ENCODE measurements at places on chromosomes 2 and 18. TPM values are rescaled to one million over a fixed set of nuclear protein-coding genes. Genes with fewer than 3 reads are reported as not detected.

The LINC00305 gene
- total RNA-seq, result not detected

The GREB1 gene
- 0.33 TPM for total RNA-seq

The PIEZO2 gene
- total RNA-seq, result 342 TPM

The PID1 gene
- under 0.01 TPM for total RNA-seq

The NETO1 gene
- total RNA-seq, result not detected

The PROM2 gene
- total RNA-seq, result 0.05 TPM

The CHST10 gene
- 12.6 TPM for total RNA-seq

The GDF7 gene
- 28.1 TPM for total RNA-seq

The ZAP70 gene
- not detected for total RNA-seq

The NAT8 gene
- total RNA-seq, result not detected

The KCNS3 gene
- total RNA-seq, result 1.5 TPM

The TMEM185B gene
- 33.7 TPM for total RNA-seq

The CNTNAP5 gene
- total RNA-seq, result not detected

The MPHOSPH10 gene
- total RNA-seq, result 18.9 TPM

The QPCT gene
- 4.0 TPM for total RNA-seq

- DNase-seq, result no peak
Measured at GRCh38 chr2:218003981-218004419, 1.2 kb upstream of the TNS1 start.

GRCh38 chr2:210727549-210727948 lies 171.2 kb downstream of the CPS1 start:
- no peak for DNase-seq

- DNase-seq, result peak; percentile 91
Measured at GRCh38 chr2:176126929-176127773, 2.4 kb upstream of the HOXD8 start.

DNA sequence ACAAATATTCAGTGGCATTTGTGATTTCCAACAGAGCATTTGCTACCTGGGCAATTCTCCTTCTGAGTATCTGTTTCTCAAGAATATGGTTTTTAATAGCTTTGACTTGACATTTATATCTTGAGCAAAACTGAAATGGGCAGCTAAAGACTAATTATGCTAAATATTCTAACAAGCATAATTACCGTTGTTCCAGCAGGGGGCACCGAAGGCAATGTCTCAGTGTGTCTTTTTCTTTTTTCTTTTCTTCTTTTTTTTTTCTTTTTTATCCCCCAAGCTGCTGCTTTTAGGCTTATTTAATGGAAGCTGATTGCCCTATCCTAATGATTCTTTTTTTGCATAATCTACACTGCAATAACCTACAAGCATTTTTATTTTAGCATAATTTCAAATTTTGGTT lies 138.9 kb upstream of the NABP1 start:
- peak; percentile 55 for DNase-seq

DNA sequence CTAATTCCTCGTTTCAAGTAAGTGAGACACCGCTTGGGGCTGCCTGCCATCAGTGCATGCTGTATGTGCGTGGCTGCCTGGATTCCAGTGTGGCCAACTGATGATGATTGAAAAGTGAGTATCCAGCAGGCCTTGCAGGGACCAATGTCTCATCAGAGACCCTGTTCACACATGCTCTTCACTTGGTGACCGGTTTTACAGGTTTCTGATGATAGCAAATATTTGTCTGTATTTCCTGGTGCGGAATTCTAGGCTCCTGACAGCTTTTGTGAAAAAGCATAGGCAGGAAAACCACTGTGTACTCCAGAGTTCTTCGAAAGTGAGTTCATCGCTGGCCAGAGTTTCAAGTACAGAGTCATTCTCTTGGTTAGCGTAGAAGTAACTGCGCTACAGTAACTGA lies 13.8 kb upstream of the YWHAQ start:
- DNase-seq, result no peak

DNA sequence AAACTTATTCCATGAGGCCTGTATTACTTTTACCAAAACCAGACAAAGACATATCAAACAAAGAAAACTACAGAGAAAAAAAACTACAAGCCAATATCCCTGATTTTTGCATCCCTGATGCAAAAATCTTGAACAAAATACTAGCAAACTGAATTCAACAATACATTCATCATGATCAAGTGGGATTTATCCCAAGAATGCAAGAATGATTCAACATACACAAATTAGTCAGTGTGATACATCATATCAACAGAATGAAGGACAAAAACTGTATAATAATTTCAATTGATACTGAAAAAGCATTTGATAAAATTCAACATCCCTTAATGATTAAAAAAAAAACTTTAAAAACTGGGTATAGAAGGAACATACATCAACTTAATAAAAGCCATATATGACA lies 106.8 kb downstream of the SLC39A10 start:
- no peak for DNase-seq

DNA sequence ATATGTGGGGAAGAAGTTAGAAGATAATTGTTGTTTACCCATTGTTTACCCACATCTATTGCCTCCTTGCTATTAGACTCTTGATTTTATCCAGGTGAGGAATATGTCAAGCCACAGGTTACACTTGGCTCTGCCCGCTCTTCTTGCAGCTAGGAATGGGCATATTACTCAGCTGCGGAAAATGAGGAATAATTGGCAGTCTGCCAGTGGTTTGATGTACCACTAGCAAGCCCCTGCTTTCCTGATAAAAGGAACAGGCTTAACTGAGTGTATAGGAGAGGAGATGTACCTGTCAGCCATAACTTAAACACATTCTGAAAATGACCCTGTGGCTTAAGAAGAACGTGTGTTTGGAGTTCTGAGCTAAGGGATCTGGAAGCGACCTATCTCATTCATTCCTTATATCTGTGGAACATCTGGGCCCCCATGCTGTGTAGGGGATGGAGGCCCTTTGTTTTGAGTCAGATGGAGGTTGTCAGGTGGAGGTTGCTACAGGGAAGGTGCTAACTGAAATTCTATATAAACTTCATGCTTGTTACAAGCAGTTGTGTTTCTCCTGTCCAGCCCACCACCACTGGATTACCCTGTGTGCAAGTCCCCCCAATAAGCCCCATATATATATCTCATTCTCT lies 4.6 kb upstream of the FMNL2 start:
- peak; percentile 13 for DNase-seq

DNA sequence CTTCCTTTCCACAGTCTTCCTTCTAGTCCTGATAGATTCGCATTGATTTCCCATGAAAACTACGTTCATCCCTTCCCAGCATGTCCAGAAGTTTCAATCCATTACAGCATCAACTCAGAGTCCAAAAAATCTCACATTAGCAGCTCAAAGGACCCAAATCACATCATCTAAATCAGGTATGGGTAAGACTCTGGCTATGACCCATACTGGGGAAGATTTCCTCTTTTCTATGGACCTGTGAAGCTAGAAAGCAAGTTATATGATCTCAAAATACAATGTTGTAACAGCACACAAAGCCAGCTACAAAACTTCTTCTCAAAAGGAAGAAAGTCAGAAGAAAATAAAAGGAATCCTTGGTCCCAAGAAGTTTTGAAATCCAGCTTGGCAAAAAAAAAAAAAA lies 5.7 kb upstream of the DCC start:
- no peak for DNase-seq

DNA sequence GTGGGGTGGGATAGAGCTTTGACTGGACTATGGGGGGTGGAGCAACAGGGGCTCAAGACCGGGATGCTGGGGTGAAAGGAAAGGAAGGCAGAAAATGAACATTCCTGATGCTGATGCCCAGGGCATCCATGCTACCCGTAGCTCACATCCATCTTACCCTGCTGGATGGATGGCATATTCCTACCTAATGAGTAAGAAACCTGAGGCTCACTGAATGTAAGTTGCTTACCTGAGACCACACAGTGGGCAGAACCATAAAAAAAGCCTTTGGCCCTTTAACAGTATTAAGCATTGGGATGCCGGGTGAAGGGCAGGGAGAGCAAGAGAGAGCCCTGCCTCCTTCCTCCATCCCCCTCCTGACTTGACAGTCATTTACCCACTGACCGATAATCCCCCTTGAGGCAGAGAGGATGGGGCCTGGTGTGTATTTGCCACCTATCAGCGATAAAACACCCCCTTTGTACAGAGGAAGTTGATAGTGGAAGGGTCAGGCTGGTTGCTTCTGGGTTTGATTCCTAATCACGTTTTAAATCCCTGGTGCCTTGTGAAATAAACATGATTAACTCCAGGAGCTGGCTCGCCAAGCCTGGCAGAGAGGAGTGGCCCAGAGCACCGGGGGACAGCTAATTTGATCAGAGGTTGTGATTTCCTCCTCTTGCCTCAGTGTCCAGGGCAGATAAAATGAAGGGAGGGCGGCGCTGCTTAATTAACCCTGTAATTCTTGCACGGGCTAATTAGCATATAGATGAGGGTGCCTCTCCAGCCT lies 105.9 kb upstream of the HS6ST1 start:
- DNase-seq, result no peak

GRCh38 chr2:69693775-69694450 lies 48.0 kb upstream of the ANXA4 start:
- no peak for DNase-seq

GRCh38 chr18:68520406-68521075 lies 194.4 kb downstream of the TMX3 start:
- DNase-seq, result no peak

GRCh38 chr2:46531863-46532262 lies 52.5 kb downstream of the TMEM247 start:
- no peak for DNase-seq

DNA sequence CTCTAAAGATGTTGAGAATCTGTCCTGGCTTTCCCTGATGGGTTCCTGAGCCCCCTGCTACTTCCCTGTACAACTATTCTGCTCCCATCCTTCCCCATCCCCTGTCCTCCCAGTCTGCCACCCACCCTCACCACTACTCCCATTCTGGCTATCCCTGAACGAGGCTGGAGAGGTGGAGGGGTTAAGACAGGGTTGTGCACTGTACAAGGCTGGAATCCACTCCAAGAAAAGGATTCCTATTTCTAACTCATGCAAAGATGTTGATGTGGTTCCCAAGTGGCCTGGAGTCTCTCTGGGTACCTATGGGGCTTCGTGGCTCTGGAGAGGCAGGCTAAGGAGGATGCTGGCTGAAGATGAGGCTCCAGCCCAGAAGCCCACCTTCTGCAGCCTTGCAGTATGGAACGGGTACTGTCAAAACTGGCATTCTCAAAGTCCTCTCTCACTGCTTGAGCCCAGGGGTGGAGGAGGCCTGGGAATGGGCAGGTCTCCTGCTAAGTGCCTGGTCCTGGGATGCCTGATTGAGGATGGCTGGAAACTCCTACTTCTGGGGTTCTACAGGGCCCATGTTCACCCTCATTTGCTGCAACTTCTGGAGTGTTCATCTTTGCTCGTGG lies 1.3 kb upstream of the FEV start:
- DNase-seq, result no peak

DNA sequence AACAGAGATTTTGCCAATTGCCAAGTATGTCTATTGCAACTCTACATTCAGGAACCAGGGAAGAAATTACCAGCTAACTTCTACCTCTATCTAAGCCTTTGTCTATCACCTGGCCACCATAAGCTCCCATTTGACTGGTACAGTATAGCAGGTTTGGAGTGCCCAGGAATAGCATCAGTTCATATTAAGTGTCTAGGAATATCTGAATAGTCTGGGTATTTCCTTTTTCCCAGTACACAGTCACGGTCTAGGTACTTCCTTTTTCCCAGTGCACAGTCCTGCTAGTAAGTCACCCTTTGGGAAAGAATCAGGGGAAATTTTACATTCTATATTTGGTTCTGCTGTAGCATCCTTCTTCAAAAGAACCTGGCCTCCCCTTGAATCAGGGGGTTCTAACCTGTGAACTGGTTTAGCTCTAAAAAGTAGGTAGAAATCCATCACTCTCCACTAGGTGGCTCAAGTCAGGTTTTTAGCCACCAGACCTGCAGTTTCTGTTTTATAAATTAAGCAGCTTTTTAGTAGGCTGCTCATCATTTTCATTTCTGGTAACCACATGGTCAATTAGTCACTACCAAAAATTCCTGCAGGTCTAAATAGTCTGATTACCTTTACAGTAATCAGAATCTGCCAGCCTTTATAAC lies 49.3 kb upstream of the DNAJC10 start:
- peak; percentile 55 for DNase-seq

DNA sequence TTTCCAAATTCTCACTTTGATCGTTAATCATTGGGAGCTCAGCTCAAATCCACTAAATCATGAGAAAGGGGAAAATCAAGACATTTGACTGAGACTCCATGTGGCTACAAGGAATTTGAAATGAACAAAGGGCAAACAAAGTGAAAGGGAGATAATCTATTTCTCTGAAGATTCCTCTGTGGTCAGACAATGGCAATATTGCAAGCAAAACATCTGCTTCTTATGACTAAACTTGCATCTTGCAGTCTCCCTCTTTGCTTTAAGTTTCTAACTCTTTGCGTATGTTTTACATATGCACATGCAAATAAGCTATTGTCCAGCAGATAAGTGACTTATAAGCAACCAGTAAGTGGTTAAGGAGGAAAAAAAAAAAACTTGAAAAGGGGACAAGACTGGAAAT lies 299.1 kb upstream of the NXPH2 start:
- no peak for DNase-seq

DNA sequence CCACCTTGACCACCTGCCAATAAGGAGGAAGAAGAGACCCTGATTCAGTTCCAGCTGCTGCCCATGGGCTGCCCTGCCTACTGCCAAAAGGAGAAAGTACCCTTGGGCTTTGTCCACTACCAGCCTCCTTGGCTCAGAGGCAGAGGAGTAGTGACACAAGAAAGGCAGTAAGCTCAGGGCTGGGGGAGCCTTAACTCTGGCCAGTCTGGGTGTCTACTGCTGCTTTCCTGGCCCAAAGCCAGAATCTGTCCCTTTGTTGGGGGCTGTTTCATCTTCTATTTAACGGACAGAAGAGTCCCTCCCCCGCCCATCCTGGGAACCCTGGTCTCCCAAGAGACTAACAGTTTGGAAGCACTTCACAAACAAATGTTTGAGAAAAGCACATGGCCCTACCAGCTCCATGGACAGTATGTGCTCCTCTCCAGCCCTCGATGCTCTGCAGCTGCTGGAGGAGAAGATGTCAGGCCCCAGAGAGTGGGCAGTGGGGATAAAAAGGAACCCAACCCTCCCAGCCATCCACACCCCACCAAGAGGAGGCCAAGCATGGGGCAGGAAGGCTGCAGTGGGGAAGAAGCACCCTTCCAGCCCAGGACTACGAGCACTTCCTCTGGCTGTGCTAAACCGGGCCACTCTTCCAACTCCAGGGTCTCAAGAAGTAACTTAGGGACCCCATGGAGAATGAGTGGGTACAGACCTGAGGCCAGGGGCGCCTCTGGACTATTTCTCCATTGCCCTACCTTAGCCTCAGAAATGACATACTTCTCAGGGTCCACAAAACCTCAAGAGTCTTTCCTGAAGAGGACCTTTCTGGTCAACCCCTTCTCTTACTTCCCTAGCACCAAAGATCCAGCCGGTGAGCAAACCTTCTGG lies 1.2 kb downstream of the ATG9A start:
- DNase-seq, result peak; percentile 21

GRCh38 chr18:24126155-24126961 lies 12.5 kb upstream of the CABYR start:
- DNase-seq, result no peak

GRCh38 chr18:52531836-52532235 lies 191.8 kb downstream of the DCC start:
- no peak for DNase-seq

- no peak for DNase-seq
Measured at GRCh38 chr2:132757002-132757589, 87.1 kb upstream of the LYPD1 start.

All from dermis blood vessel endothelial cell (primary cell).